SK-MEL-5 (cell line): ENCODE measurements at places on chromosomes 13 and 19.
A peak's percentile ranks its signal among the peaks of the same experiment; 100 is the strongest.

DNA sequence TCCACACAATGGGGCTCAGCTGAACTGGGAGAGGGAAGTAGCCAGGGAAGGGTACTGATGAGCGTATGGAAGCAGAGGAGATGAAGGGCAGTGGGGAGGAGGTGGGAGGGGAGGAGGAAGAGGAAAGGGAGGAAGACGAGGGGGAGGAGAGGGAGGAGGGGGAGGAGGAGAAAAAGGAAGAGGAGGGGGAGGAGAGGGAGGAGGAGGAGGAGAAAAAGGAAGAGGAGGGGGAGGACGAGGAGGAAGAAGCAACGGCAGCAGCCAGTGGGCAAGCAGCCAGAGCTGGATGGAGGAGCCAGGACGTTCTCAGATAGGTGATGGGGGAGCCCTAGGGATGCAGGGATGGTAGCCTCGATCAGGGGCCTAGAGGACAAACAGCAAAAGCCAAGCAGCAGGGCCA, 5.6 kb downstream of the CERS4 start:
- no peak for DNase-seq

- DNase-seq, result no peak
Observed at GRCh38 chr19:49497789-49498103, 1.5 kb downstream of the RPS11 start.

DNA sequence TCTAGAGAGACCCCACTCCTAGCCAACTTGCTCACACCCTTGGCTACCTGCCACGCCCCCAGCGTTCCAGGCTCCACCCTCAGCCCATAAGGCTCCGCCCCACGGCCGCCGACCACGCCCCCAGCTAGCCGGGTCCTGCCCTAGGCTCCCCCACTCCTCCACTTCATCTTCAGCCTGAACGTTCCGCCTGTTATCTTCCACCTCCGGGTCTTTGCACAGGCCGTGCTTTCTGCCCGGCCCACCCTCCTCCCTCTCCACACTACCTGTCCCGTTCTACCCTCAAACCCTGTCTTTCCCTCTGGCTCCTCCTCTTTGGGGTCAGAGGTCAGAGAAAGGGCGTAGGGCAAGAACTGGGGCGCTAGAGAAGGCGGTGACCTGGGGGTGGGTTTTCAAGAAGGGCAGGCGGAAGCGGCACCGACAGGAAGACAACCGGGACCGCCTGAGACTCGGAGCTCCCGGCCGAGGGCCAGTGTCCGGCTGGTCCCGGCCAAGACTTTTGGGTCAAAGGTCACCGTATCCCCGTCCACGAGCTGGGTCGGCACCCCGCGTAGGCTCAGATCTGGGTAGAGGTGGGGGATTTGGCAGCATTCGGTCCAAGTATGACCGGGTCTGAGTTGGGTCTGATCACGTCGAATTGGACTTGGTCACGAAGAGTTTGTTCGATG, 2.2 kb downstream of the PDE4C start:
- peak; percentile 48 for DNase-seq

DNA sequence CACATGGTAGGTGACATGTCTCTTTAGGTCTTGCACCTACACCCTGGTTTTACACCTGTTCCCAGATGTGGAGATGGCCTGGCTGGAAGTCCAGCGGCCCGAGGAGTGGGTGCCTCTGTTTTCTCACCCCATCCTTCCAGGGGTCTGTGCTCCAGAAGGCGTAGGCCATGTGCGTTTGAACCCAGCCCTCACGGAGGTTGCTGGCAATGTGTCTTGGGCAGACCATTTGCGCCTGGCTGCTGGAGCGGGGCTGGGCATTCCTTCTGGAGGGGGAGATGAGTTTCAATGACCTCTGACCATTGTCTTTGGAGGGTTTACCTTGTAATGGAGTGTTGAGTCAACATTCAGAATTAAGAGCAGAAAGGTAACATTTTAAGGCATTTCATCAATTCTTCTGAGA, 54.8 kb upstream of the ZNF536 start:
- DNase-seq, result no peak

GRCh38 chr13:53144826-53145225, 116.2 kb downstream of the OLFM4 start:
- no peak for DNase-seq

DNA sequence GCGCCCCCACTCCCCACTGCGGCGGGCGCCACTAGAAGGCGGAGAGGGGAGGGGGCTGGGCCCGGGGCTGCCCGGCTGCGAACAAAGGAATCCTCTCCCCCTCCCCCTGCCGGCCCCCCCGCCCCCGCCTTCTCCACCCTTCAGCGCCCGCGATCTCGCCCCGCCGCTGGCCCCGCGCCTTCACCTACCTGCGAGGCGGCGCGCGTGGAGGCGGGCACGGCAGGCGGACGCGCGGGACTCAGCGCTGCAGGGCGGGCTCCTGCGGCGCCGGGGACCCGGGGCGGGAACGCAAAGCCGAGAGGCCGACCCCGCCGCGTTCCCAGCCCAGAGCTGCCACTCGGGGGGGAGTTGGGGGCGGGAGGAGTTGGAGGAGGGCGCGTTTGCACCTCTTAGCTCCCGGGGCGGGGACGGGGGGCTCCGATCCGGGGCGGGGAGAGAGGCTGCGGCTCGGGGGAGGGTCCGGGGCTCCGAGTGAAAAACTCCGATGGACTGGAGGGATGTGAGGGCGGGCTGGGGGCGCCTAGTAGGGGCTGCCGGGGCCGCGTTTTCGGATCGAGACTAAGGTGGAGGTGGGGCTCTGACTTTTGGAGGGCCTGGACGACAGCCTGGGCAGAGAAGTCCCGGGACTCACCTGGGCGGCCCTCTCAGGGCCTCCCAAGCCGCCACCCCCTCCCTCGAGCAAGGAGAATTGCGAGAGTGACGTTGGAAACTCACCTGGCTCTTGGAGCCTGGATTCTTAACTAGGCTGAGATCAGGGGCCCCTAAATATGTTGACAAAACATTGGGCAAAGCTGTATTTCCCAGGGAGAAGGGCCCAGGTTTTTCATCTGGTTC, at the start of gene FBN3:
Gene FBN3 (minus strand): TSS at position 332 of the 834 bp plus-strand sequence. CDS start 2,112 bp downstream, outside the sequence.
- no peak for DNase-seq

GRCh38 chr13:73967397-73968165, 166.6 kb downstream of the KLF12 start:
- DNase-seq, result no peak

- DNase-seq, result no peak
Observed at GRCh38 chr19:43633520-43633919, 6.1 kb downstream of the CADM4 start.

GRCh38 chr19:33063753-33064457, 783 bp downstream of the RHPN2 start:
- DNase-seq, result no peak

- DNase-seq, result peak; percentile 62
Observed at GRCh38 chr19:14114854-14115253, 2.7 kb downstream of the PRKACA start.

- DNase-seq, result peak; percentile 40
Observed at GRCh38 chr19:29666578-29667386, 1.5 kb downstream of the PLEKHF1 start.

DNA sequence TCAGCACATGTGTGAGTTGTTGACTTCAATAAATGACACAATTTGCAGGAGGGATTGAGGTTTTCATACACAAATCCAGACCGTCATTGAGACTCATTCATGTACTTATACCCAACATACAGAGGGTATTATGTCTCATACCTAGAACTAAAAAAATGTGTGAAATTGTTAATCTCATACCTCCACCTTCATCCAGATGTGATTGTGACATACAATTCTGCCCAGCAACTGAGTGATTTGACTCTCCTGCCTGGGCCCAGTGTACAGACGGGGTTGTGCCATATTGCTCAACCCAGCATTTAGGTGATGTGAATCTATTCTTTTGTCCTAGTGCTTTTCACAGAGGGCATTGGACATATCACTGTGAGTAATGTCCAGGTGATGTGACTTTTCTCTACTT, 12.6 kb upstream of the ZNF681 start:
- no peak for DNase-seq

DNA sequence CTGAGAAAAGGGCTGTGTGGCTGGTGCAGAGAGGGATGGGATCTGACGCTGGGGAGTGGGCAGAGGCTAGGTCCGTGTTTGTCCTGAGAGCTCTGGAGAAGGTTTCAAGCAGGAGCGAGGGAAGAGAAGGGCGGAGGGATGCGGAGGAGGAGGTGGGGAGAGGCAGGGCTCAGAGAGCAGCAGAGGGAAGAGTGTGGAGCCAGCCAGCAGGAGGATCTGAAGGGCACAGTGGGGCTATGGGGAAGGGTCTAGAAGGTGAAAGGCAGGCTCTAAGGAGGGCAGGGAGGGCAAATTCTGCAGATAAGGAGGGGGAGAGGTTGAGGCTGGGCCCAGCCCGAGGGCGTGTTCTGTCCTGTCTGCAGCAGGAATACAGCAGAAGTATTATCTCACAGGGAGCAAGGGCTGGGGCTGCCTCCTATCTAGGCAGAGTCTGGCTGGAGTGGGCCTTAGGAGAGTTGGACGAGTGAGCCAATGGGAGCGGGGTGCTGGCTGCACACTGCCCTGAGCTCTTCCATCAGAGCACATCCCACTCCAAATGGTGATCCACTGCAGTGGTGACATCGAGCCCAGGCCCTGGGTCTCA, 6.1 kb downstream of the AP2A1 start:
- DNase-seq, result no peak

- DNase-seq, result no peak
Observed at GRCh38 chr19:18558202-18558555, 509 bp downstream of the KXD1 start.

DNA sequence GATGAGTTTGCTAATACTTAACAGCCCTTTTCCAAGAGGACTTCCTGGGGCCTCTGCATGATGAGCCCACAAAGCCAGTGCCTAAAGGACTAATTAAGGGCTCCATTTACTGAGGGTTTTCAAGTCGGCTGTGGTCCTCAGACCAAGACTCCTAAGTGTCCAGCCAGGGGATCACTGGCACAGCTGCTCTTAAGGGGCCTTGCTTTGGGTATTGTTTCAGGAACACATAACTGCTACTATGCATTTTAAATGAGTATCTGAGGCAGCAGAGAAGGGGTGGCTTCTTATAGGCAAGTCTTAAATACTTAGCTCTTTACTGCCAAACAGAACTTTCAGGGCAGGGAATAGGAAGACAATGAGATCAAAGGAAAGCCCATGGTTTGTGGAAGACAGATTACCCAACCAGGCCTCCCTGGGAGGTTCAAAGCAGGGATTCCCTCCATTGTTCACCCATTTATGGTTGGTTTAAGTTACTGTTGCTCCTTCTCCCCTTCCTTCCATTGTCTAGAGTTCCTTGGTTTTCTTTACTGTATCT, 61.9 kb downstream of the TNFRSF19 start:
- no peak for DNase-seq

GRCh38 chr13:34176633-34177032, 358.7 kb downstream of the RFC3 start:
- DNase-seq, result no peak

GRCh38 chr19:44677019-44677811, 5.9 kb downstream of the CEACAM19 start:
- peak; percentile 53 for DNase-seq

DNA sequence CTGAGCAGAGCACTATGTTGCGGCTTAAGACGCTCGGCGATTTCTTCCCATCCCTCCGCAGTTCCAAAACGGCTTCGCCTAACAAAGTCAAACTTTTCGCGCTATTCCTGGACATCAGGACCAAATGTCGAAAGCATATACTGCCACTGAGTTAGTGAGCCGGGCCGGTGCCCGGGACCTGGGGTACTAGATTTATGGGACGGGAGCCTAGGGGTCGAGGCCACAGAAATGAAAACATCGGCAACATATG, 699 bp downstream of the RCBTB2 start:
- no peak for DNase-seq

- no peak for DNase-seq
Observed at GRCh38 chr19:47603706-47604565, 5.0 kb upstream of the BICRA start.
